Stimulated activated CD4-positive, alpha-beta T cell treated with anti-CD3 and anti-CD28 coated beads, Interleukin-4, amount 100 ng/mL, for 4 hours (primary cell): ENCODE measurements at places on chromosomes 4 and X.

DNA sequence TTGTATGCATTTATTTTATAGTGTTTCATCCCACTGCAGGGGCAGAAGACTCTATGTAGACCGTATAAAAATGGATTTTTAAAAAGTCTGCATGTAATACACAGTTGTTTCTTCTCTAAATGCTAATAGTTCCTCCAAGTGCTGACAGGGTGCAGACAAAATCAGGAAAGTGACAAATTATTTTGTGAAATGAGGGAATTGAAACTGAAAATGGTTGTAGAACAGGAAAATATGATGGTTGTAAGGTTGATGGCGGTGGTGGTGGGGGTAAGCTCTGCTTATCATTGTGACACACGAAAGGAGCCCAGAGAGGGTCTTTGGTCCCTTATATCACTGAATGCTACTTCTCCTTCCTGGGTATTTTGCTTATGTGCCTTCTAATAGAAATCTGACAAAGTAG is 4.3 kb downstream of the IL15 start:
- no peak for DNase-seq

GRCh38 chr4:118114720-118115119 is 80.4 kb downstream of the NDST3 start:
- DNase-seq: no peak

DNA sequence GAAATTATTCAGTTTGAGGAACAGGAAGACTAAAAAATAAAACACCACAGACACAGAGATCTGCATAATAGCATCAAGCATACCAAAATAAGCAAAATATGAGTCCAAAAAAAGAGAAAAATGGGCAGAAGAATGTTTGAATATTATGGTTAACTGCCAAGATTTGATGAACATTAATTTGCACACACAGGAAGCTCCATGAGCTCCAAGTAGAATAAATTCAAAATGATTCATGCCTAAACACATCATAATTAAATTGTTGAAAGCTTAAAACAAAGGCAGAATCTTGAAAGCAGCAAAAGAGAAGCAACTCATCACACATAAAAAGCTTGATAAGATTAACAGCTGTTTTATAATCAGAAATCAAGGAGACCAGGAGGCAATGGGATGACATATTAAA is 156.6 kb upstream of the ARSJ start:
- DNase-seq: no peak

- no peak for DNase-seq
Measured at GRCh38 chr4:19540859-19541540, 710.7 kb upstream of the SLIT2 start.

- no peak for DNase-seq
Measured at GRCh38 chr4:55398461-55398860, 2.7 kb downstream of the TMEM165 start.

GRCh38 chr4:1232661-1233621 is 16.0 kb downstream of the CTBP1 start:
- DNase-seq: no peak
